Stimulated activated CD8-positive, alpha-beta memory T cell treated with anti-CD3 and anti-CD28 coated beads, Interleukin-2, amount 100 ng/mL, for 1 hour (primary cell): ENCODE measurements at places on chromosomes 12 and 14.

DNA sequence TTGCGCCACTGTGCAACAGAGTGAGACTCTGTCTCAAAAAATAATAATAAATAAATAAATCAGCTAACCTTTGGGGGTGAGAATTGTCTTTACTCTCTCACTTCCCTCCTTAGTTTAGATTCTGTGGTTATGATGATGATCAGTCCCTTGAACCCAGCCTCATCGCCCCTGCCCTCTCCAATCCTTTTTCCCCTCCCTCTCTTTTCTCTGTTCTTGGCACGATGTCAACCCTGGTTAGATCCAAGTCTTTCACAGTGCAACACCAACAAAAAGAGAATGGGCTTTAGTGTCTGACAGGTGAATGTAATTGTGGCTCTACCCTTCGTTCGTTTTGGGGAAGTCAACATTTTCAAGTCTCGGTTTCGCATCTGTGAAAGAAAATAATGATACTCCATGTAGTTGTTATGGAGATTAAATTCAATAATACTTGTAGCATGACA, 59.0 kb downstream of the NTN4 start:
- no peak for DNase-seq

GRCh38 chr14:22791301-22791700, 23.9 kb downstream of the SLC7A7 start:
- no peak for DNase-seq

DNA sequence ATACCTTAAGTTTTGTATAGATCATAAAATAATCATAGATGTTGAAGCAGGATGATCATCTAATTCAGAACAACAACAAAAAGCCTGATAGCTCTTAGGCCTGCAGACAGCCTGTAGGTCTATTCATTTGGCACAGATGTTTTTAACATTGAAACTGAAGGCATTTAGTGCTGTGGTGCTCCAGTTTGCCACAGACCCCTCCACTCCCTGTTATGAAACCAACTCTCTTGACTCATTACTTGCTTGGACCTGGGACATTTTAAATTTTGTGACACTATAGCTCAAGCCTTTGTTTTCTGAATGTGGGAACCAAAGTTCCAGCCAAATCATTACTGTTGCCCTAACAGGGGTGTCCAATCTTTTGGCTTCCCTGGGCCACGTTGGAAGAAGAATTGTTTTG, 9.1 kb downstream of the PRKCH start:
- no peak for DNase-seq

DNA sequence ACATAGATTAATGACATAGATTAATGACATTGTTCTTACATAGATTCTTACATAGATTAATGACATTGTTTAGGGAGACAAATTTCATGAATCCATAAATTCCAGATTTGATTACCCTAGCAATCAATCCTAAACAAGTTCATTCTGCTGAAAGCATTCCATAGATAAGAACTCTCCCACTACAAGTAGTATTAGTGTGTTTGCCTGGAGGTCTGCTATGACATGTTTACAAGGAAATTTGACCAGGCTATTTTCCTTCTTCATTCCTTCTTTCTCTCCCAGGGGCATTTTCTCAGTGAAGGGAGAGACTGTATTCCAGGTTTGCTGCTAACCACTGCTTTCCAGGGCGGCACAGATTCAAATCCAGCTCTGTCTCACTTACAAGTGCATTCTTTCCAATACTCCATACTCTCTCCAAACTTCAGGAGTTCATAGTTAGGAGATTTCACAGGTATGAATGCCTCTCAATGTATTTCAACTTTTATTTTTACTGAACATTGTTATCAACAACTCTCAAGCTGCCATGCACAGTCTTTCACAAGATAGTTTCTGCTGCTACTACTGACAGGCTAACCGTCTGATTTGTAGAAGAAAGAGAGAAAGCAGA, 134.5 kb downstream of the SLC38A1 start:
- DNase-seq = no peak

- DNase-seq = no peak
Measured at GRCh38 chr14:102210421-102211042, 70.8 kb downstream of the WDR20 start.

DNA sequence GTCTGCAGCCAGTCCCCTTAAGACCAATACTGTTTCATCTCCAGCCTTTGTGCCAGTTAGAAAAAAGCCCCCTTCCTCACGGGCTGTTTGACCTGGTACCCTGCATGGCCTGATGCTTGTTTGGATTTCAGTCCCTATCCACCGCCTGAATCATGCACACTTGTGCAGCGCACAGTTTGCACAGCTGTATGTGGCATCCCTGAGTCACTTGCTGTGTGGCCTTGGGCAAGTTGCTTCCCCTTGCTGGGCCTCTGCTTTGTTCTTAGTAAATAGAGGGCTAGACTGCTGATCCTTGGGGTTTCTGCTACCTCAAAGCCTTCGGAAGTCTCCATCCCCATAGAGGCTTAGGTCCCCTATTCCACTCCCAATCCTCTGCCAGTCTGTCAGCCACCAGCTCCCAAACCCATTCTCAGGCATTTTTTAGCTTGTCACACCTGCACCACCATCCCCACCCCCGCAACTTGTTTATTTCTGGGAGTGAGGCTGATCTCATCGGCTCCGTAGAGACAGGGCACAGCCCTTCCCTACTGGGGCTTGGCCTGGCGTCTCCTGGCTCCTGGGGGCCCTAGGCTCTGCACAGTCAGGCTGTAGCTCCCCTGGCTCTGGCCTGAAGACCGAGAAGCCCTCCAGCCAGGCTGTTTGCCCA, 8.8 kb downstream of the KRT80 start:
- DNase-seq = no peak

GRCh38 chr14:104845033-104845666, 19.9 kb upstream of the CEP170B start:
- DNase-seq = no peak

DNA sequence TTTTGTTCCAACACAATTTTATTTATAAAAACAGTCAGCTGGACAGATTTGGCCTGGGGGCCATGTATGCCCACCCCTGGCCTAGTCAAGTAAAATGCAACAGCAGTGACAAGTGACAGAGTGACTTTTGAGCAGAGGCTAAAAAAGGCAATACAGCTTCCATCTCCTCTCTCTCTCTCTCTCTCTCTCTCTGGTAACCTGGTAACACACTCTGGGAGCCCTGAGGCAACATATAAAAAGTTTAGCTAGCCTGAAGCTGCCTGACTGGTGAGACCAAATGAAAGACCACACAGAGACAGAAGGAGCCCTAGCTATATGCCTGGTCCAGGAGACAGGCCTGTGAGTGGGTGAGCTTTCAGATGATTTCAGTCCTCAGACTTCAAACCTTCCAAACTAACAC, 105.4 kb downstream of the DENND5B start:
- DNase-seq = no peak
